Endodermal cell (in vitro differentiated cells): ENCODE measurements at places on chromosomes 3 and 15.

- no peak for DNase-seq
Observed at GRCh38 chr3:29381595-29381994, 100.7 kb downstream of the RBMS3 start.

DNA sequence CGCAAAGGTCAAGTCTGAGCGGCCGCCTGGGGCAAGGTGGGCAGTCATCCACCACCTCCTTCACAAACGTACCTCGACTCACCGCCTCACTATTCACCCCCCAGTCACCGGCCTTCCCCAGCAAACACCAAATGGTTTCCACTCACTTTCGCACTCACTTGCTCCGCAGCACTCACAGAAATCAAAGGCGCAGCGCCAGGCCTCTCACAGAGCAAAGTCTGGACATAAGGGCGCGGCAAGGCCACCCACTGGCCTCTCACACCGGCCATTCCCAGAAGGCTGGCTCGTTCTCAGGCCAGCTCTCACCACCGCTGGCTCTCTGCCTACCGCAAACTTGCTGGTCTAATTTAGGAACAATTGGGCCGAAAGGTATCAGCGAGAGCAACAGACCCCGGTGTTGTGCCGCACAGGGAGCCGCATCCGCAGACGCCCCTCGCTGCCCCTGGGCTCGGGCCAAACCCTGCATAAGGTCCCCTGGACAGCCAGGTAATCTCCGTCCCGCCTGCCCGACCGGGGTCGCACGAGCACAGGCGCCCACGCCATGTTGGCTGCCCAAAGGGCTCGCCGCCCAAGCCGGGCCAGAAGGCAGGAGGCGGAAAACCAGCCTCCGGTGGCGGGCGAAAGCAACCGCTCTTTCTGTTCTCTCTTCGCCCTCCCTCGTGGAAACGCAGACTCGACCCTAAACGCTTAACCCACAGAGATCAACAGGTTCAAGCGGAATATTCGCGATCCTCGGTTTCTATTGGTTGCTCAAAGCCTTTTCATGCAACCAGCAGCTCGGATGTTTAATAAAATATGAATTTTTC lies 2.9 kb downstream of the SHOX2 start:
- DNase-seq = peak; percentile 79

DNA sequence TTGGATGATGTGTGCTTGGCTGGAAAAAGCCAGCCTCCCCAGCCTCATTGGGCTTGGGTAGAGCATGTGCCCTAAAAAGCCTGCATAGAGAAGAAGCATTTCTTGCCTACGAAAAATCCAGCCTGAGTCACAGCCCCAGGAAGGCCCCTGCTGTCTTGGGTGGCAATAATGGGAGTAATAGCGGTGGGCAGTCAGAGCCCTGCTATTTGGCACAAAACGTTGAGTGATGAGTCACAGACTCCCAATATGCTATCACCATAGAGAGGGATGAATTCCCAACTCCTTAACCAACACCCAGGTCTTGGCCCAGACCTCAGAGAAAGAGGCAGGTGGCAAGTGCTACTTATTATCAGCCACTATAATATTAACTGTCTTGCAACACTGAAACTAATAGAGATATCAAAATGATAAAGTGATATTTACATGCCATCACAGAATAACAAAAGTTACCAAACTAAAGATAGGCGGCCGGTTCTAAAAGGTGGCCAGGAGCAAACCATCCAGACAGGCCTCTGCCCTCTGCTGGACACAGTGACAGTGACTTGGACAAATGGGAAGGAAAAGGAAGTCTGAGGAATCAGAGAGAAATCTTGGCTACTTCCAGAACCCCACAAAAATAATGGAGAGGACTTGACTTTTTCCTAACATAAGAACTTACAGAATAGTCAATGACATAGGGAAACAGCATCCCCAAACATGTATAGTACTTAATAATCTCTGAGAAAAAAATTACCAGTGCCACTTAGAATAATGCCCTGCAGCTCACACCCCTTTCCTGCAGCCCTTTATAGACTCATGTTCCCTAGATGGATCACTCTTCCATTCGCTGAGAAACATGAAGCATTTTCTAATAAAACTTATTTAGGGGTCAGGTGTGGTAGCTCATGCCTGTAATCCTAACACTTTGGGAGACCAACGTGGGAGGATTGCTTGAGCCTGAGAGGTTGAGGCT lies 51.9 kb upstream of the MUC13 start:
- peak; percentile 75 for DNase-seq

- no peak for DNase-seq
Observed at GRCh38 chr3:82085851-82086475, 324.5 kb upstream of the GBE1 start.

DNA sequence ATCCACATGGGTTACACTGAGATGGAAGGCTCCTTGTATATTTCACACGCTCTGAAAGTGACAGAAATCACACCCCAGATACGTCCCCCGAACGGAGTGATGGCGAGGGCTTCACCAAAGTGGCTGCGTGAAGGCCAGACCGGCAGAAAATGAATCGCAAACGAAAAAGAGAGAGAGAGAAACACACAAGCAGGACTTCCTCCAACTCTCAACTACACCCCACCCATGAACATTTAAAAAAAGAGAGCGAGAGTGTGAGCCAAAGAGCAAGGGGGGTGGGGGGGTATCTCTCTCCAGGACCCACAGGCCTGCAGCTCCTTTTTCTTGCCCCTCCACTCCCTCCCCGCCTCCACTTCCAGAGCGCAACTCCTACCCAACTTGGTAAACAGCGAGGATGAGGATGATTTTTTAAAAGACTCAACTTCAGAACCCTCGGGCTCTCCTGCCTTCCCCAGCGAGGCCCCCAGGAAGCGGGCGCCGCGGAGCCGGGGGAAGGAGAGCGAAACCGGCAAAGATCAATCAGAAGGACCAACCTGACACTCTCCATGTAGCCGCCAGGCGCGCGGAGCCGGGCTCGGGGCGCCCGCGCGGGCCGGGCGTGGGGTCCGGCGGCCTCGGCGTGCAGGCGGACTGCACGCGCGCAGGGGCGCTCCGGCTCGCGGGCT lies 519.1 kb downstream of the FOXP1 start:
- peak; percentile 82 for DNase-seq
